ENCODE measurements at places on chromosomes 16 and 17.

DNA sequence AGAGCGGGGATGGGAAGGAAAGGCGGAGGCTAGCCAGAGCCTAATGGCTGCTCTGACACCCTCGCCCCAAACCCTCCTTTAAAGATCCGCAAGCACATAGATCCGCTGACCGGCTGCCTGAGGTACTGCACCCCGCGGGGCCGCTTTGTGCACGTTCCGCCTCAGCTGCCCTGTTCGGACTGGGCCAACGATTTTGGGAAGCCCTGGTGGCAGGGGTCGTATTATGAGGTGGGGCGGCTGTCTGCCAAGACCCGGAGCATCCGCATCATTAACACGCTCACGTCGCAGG lies 663 bp downstream of the CYB5D1 start:
- no peak for DNase-seq

DNA sequence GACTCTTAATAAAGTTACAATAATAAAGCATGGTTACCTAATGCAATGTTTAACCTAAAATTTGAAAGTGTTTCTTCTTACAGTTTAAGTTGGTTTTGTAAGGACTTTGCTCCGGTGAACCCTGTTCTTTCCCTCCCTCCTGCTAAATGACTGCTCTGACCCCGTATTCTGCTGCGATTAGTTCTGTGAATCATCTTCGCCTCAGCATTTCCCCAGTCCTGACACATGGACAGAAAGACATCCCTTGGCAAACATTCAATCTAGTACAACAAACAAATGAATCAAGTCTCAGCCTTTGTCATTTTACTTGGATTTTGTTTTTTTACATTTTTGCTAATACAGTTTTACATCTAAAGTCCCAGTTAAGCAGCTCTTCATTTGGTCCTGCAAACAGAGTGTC lies 15.4 kb downstream of the KCNJ2 start:
- peak; percentile 28 for DNase-seq

GRCh38 chr17:50927287-50927686 lies 61.1 kb upstream of the TOB1 start:
- no peak for DNase-seq

- DNase-seq = no peak
Measured at GRCh38 chr17:1532836-1533602, 16.6 kb upstream of the INPP5K start.

- no peak for DNase-seq
Measured at GRCh38 chr17:57288773-57289121, 32.4 kb downstream of the MSI2 start.

GRCh38 chr17:39151150-39151942 lies at the start of gene PLXDC1:
Gene PLXDC1 (minus strand): TSS chr17:39151637. CDS start chr17:39151437, 200 bp downstream.
- no peak for DNase-seq

DNA sequence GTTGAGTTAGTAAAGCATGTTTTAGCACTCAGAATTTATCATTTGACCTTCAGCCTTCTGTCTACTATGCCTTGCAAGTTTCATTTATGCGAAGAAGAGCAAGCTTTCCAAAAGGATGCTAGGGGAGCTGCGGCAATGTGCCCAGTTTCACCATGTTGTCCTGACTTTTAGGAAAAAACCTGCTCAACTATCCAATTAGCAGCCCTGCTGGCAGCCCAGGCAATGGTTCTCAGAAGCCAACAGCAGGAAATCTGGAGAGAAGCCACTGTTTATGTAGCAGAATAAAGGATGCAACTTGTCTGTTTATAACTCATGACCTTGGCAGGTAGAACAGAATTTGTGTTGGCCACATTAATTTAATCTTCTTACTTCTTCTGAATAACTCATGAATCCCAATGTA lies 230.8 kb downstream of the ABCC12 start:
- DNase-seq = no peak

DNA sequence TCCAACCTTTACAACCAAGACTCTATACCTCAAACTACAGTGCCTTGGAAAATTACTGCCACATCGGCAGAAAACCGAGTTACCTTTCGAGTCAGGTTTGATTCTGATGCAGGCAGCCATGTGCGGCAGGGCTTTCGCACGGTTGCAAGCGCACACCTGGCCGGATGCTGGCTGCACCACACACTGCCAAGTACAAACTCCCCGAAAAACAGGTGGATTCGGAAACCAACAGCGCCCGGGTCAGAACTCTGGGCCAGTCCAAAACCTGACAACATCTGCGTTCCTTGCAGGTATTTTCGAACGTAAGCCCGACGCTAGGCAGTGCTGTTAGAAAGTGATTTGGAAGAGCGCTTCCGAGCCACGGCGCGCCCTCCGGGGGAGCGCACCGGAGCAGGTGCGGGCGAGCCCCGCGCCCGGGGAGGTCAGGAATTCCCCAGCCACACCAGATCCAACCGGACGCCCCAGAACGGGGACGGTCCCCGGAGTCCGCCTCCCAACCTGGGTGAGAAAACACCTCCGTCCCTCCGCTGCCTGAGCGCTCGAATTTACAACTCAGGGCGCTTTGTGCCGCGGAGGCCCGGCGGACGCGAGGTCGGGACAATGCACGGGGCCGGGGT lies 1.2 kb downstream of the USP7 start:
- DNase-seq = no peak

GRCh38 chr17:51674579-51675255 lies 414.4 kb downstream of the UTP18 start:
- no peak for DNase-seq

GRCh38 chr17:74211141-74211911 lies 2.0 kb upstream of the TTYH2 start:
- DNase-seq = peak; percentile 28

GRCh38 chr17:19413761-19414160 lies 2.7 kb downstream of the RNF112 start:
- peak; percentile 73 for DNase-seq

GRCh38 chr16:67893743-67894399 lies 817 bp downstream of the PSKH1 start:
- DNase-seq = no peak

GRCh38 chr16:46830417-46830901 lies 521 bp downstream of the C16orf87 start:
- DNase-seq = no peak

DNA sequence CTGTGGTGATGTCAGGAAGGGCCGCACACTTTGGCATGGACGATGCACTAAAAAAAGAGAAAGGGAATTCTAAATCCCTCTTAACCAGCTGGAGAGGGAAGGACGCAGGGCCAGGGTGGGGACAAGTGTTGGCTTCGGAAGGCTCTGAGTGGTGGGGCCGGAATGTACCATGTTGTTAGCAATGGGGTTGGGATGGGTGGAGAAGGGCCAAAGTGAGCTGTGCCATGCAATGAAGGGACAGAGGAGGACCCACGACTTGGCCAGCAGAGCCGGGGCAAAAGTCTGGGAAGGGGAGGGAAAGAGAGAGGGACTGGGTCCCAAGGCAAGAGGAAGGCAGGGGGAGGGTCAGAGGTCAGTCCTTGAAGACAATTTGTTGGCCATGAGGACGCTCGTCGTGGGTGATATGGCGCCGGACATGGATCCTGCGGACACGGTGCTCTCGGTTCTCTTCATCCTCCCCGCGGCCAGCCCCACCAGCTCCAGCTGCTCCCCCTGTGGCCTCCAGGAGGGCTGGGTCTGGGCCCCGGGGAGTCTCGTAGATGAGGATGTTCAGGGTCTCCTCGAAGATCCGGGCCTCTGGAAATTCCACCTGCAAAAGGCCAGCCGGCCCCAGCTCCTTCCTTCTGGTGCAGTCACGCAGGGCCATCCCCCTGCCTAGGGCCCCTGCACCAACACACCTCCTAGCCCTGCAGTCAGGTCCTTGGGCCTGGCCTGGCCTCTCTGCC lies 6.4 kb downstream of the ASPHD1 start:
- no peak for DNase-seq

DNA sequence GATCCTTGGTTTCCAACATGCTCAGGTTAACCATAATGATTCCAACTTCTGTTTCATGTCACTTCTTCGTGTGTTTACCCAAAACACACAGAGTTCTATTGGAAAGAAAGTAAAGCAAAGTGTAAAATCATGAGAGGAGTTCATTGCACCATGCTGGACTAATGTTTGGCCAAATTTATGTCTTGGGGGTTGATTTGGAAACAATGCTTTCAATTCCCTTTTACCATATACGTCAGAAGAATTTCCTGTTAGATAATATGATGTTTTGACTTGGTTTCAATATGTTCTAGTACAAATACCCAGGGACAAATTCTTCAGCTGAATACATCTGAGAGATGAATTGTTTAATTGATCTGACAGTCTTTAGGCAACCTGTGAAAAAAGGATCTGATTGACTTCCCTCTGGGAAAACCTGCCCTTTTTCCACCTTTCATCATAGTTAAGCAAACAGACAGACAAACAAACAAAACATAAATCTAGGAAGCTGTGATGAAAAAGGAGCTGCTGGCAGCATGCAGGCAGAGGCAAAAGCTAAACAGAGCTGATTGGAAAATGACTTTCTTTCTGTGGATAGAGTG lies 26.0 kb upstream of the MPHOSPH6 start:
- no peak for DNase-seq

GRCh38 chr17:81738801-81739393 lies 26.8 kb downstream of the SLC25A10 start:
- DNase-seq = no peak

- no peak for DNase-seq
Measured at GRCh38 chr17:61436273-61436672, 15.9 kb upstream of the TBX4 start.

GRCh38 chr16:74698222-74698621 lies 2.4 kb downstream of the MLKL start:
- no peak for DNase-seq

DNA sequence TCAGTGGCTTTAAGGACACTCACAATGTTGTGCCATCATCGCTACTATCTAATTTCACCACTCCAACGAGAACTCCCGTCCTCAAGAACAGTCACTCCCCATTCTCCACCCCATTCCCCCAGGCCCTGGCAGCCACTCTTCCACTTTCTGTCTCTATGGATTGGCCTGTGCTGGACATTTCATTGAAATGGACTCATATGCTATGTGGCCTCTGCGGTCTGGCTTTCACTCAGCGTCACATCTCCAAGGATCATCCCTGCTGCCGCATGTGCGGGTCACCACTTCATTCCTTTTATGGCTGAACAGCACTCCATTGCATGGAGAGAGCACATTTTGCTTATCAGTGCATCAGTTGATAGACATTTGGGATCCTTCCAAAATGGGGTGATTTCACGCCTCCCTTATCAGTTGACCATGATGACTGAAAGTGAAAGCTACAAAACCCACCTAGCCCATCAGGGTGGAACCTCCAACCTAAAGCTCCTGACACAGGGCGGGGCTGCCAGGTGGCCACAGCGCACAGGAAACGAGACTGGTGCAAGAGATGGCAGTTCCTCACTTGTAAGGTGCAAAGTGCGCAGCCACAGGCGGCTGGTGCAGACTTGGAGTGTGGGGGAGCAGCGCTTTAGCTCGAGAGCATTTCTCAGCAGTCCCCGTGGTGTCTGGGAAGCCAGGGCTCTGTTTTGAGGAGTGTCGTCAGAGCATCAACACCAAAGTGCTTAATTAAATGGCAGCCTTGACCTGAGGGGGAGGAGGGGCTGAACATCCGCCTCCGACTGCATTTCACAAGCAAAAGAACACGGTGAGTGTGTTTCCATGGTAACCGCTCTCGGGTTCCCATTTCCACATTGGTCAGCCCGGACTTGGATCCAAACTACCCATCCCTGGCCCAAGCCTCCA lies 23.8 kb downstream of the COTL1 start:
- no peak for DNase-seq

DNA sequence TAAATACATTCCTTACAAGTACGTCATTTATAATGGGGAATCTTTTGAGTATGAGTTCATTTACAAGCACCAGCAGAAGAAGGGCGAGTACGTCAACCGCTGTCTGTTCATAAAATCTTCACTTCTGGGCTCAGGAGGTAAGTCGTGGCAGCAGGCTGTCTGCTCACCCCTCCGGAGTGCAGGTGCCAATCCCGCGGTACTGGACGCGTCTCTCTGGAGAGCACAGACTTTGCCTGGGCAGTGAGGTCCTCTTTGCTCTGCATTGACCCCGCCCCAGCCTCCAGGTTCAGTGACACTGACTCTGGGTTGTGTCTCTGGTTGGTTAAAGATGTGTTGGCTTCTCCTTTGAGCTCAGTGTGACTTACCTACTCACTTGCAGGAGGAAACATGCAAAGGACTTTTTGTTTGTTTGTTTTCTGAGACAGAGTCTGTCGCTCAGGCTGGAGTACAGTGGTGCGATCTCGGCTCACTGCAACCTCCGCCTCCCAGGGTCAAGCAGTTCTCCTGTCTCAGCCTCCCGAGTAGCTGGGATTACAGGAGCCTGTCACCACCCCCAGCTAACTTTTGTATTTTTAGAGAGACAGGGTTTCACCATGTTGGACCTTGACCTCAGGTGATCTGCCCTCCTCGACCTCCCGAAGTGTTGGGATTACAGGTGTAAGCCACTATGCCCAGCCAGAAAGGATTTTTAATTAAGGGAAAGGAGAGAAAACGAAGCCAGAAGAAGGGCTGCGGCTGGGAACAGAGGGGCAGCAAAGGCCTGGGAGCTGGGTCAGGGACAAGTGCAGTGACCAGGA lies 31.2 kb downstream of the RNF213 start:
- DNase-seq = no peak

GRCh38 chr17:66301864-66302741 lies at the start of gene PRKCA:
Gene PRKCA (plus strand): TSS chr17:66302613.
- DNase-seq = peak; percentile 63

DNA sequence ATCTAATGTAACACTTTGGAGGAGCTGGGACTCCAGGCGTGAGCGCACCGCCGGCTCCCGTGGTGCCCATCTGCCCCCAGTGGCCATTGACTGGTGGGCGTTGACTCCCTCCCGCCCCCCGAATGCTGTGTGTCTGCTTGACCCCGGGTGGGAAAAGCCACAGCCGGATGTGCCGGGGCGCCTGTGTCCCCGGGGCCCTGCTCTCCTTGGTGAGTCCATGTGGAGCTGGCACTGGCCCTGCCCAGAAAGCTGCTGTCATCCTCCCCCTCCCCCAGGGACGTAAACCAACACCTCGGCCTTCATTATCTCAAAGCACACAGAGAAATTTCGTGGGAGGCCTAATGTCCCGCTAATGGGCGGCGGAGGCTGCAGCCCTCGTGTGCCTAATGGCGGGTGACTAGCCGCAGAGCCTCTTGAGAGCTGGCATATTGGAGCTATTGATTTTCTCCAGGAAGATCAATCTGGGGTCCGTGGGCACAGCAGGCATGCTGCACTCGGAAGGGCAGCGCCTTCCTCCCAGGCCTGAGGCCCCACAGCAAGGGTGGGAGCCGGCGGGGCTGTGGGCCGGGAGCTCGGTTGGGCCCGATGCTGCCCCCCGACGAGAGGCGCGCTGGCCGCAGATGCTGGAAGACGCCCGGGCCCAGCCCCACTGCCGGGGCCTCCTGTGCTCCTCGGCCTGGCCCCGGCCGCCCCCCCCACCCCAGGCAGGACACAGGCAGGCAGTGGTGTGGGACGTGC lies 4.0 kb upstream of the PERCC1 start:
- no peak for DNase-seq
